ENCODE measurements at places on chromosomes 11 and 22. TPM values are rescaled to one million over a fixed set of nuclear protein-coding genes. Genes with fewer than 3 reads are reported as not detected.

DNA sequence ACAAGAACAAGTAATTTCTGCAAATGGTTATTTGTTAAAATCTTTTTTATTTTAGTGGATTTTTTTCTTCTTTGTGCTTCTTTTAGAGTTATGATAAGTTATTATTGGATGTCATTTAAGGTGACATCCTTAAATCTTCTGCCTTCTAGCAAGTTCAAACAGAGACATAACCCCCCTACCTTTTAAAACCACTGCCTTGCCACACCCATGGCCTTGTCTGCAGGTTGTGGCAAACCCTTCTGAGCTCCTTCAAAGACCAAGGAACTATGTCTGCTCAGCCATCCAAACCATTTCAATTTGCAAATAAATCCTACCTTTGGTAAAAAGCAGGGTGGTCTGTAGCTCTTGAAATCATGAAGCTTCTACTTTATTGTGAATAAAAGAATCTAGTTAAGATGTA lies 241.6 kb downstream of the FAM76B start:
- H3K36me3 ChIP-seq: no peaks in the 10 kb centered on the region
- no peaks in the 10 kb centered on the region for H3K4me1 ChIP-seq
- H3K4me3 ChIP-seq: no peak overlapping the region
- no peak overlapping the region for H3K27ac ChIP-seq

KIAA1671 gene
- total RNA-seq: 65.2 TPM

DRD2 gene
- total RNA-seq: 0.31 TPM

SLC25A45 gene
- total RNA-seq: 14.7 TPM

ZNF280A gene
- not detected for total RNA-seq

OR52A1 gene
- total RNA-seq: not detected

- H3K4me3 ChIP-seq: no peak overlapping the region
- no peak overlapping the region for H3K27ac ChIP-seq
- H3K4me1 ChIP-seq: no peaks in the 10 kb centered on the region
Observed at GRCh38 chr11:62116451-62116850, 7.4 kb upstream of the INCENP start.

All from kidney (tissue), 22 donors.